ENCODE measurements at places on chromosomes 12 and 14.

GRCh38 chr12:24478254-24478653, 470.6 kb downstream of the BCAT1 start:
- no peak for DNase-seq

GRCh38 chr12:23666866-23667265, 282.6 kb downstream of the SOX5 start:
- DNase-seq: no peak

DNA sequence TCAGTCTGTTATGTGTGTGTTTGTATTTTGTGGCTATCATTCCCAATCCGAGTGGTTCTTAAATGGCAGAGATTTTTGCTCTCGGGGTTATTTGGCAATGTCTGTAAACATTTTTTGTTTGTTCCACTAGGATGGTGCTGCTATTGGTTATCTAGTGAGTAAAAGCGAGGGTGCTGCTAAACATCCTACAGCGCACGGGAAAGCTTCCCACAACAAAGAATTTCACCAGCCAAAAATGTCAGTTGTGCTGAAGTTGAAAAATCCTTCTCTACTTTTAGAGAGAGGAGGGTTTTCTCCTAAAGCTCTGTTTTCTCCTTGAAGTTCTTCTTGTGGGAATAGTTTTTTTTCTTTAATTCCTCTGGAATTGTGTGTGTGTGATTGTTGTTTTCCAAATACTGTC, 2.4 kb downstream of the EXD2 start:
- DNase-seq: no peak

- DNase-seq: no peak
These were observed 233.0 kb downstream of the SSPN start for GRCh38 chr12:26428420-26428819.

- DNase-seq: no peak
These were observed 39.3 kb downstream of the TMEM120B start for GRCh38 chr12:121751749-121752351.
